Right hindlimb (tissue), 1 donor: ENCODE measurements at places on chromosomes 12 and 14.

DNA sequence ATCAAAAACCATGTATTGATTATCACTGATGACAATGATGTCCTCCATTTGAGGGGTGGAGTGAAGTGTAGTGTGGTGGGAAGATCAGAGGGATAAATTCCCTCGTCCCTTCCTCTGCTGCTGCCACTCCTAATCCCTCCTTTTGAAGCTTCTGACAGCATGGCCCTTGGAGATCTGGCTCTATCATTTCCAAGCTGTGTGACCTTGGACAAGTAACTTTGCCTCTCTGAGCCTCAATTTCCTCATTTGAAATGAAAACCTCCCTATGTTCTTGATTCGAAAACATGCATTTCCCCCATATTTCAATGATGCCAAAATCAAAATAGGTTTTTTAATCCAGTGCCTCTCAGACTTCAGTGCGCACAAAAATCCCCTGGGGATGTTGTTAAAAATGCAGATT lies 231.6 kb downstream of the RBM19 start:
- DNase-seq = no peak

DNA sequence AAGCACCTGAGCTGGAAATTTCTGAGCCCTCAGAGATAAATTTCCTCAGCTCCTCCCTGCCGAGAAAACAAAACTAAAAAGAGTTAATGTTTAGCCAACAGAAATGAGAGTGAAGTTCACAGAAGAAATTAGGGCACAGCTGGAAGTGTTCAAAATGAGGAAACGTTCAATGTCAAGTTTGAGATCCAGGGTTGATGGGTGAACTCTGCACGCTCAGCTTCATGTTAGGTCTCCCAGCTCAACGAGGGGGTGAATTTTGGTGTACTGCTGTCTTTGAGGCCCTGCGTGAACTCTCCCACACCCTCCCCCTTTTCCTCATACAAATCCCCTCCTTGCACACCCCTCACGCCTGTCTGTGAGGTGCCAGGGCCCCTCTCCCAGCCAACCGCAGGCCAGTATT lies 13.3 kb upstream of the OAS3 start:
- no peak for DNase-seq

GRCh38 chr14:58944343-58944967 lies 244.0 kb upstream of the DAAM1 start:
- peak; percentile 44 for DNase-seq

GRCh38 chr12:54475537-54475936 lies 2.1 kb upstream of the GTSF1 start:
- no peak for DNase-seq

- DNase-seq = no peak
These were observed 211.8 kb downstream of the PCNX1 start for GRCh38 chr14:71119075-71119474.

DNA sequence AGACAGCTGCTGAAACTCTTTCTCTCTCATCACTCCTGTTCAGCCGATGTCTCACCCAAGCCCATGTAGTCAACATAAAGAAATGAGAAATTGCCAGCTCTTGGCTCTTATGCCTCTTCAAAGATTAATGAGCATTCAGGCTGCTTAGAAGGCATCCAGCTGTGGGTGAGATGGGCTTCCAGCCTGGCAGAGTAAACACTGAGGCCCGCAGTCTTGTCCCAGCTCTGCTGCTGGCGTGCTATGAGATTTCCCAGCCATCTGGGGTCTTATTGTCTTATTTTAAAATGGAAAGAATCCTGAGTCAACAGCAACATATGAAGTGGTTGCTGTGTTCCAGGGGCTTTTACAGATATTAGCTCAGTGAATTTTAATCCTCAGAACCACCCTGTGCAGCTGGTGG lies 12.6 kb downstream of the RXYLT1 start:
- peak; percentile 30 for DNase-seq

DNA sequence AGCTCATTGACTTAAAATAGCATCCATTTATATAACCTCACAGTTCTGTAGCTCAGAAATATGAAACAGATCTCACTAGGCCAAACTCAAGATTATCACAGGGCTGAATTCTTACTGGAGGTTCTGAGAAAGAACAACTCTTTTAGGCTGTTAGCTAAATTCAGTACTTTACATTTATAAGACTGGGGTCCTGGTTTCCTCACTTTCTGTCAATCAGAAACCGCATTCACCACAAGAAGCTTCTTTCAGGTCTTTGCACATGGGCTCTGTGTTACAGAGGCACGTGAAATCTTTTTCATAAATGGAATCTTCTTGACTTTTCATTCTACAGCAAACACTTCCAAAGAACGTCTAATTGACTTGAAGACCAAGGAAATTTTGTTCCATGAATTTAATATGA lies 876.3 kb upstream of the FOXG1 start:
- no peak for DNase-seq

DNA sequence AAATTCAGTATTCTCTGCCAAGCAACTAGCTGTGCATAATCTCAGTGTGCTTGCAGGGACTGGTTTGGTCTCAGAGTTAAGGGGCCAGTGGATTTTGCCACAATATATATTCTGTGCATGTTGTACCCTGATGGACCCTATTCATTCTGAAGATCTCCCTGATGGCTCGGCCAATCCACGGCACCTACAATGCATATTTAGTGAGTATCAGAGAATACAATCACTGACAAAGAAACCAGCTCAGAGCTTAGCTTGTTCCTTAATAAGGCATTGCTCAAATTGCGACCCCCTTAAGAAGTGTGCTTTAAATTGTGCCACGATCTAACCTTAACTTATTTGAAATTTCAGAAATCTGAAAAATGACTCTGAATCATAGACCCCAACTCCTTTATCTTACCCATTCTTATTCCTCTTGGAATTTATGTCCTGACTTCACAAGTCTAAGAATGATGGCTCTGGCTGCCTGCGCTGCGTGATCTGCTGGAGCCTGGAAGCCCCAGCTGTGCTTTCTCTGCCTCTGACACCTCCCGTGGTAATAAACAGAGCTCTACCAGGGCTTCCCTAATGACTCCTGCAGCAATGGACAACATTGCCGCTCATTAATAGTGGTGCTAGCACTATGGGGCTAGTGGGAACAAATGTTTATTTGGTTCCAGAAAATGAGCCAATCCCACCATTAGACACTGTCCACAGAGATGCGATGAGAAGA lies 9.0 kb upstream of the DCAF4 start:
- DNase-seq = no peak

DNA sequence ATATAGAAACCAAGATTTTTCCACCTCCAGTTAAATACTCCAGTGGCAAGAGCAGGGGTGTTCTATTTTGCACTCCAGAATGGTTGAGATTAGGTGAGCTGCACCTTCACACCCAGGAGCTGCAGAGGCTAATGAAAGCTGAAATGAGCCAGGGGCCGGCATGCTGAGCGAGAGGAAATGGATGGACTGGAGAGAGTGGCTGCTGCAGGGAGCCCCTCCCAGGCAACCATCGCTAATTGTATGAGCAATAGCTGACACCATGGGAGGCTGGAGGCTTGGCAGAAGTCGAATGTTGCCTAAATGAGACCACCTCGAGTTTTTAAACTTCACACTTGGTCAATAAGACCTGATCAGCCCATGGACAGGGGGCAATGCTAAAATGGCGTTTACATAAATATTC lies 301.8 kb upstream of the TMPO start:
- DNase-seq = no peak

DNA sequence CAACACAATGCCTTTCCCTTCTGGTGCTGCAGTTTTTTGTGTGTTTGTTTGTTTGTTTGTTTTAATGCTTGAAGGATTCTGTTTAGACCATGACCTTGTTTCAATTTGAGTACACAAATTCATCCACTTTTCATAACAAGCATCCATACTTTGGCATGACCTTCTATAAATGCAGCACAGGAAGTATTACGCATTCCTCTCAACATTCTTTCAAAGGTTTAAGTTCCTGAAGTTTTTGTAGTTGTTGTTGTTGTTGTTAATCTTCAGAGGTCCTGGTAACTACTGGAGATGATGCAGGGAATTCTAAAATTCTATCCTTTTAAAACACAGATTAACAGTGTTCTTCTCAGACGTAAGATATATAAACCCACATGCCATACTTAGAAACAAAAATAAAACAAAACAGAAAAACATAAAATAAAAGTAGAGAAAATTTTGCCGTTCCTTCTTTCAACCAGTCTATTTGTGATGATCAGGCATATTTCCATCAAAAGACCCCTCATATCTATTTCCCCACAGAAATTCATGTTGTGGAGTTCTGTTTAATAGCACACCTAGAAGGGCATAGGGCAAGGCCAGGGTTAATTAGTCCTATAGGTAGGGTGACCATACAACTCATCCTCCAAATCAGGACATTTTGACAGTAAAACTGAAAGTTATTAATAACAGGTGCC lies 529.9 kb downstream of the NOVA1 start:
- no peak for DNase-seq

DNA sequence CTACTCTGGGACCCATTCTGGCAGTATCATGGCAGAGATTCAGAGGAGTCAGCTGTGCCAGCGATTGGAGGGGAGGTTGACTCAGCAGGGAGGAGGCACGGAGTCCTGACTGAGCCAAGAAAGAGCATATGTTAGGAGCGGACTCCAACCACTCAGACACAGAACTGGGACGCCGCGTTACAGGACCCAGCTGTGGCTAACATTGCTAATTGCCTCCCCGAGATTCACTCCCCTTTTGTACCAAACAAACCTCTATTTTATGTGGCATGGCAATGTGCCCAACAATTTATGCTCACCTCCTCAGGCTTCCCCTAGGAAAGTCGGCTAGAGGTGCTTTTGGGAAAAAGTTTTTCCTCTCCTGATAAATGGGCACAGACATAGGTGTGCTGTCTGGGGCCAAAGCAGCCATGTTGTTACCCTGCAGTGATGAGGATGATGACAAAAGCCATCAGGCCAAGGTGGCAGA lies 15.2 kb upstream of the CLIP1 start:
- peak; percentile 65 for DNase-seq

DNA sequence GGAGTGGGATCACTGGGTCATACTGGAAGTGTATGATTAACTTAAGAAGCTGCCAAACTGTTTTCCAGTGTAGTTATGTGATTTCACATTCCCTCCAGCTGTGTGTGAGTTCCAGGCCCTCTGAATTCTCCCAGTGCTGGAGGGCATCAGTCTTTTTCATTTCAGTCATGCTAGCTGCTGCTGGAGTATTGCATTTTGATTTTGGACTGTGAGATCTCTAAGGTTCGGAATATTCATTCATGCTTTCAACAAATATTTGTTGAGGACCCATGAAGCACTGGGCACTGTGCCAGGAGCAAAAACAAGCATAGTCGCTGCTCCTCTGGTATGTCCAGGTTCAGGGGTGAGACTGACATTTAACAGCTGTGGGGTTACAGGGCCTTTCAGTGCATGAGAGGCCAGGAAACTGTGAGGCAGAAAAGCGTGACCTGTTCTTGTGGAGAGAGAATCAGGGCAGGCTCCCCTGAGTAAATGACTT lies 133.2 kb downstream of the SCARB1 start:
- DNase-seq = no peak

DNA sequence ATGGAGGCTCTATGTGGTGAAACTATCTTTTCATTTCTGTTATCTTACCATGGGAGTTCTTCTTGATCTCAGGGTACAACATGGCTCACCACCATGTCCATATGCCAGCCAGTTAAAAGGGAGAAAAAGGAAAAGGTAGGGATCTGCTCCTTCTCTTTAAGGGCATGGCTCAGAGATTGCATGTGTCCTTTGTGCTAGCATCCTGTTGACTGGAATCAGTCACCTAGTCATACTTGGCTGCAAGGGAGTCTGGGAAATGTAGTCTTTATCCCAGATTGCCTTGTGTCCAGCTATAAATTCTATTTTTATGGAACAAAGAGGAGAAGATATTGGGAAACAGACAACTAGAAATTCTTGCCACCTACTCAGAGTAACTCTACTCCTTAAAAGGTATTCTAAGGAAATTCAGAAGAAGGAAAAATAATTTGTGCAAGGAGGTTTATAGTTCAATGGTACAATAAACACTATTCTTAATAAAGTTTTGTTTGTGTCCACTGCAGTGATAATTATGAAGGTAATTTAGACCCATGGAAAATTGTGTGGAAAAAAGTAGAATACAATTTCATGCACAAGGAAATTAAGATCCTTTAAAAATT lies 86.4 kb upstream of the RPH3A start:
- DNase-seq = no peak

DNA sequence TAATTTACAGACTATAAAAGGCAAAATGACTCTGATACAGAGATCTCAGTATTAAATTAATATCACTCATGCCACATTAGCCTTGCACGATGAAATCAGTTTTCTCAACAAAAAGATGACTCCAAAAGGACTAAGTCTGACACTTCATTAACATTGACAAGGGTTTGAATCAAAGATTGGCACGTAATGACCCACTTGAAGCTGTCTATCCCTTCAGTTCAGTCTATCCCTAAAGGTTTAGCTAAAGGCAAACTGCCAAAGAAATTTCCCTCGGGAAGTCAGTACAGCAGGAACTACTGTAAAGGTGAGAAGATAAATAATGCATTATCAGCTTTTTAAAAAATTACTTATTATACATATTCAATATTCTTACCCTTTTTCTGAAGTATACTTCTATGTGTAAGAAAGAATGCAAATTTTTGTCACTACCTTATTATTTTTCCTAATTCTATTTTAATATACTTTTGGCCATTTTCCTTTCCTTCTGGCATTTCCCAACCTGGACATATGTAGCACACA lies 127.1 kb downstream of the NELL2 start:
- DNase-seq = no peak

GRCh38 chr12:128914908-128915563 lies 61.8 kb downstream of the GLT1D1 start:
- DNase-seq = no peak

DNA sequence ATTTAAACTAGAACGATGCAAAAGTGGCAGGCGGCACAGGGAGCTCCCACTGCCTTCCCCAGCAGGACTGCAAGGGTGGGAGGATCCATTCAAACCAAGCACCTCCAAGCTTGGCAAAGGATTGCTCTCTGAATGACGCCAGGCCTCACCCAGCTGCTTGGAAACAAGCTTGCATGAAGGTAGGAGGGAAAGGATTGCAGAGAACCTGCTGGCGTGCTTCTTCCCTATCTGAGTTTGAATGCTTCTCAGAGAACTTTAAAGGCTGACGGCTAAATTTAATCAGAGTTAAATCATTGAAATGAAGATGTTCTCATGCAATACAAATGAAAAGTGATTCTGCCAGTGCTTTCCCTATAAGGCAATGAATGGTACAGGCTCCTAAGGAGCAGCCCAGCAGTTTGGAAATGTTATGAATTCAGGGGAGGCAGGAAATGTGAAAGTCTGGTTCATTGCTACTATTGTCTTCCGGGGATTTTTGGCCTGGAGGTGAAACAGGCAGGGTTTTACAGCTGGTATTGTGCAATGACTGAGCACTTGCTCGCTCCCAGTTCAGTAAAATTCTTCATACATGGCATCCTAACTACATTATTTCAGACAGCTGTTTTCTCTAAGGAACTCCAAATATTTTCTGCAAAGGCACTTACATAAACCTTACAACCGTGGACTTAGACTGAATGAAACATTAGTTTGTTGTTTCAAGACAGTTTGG lies 31.9 kb upstream of the DUSP6 start:
- DNase-seq = peak; percentile 57

- no peak for DNase-seq
These were observed 9.6 kb upstream of the FOXG1 start for GRCh38 chr14:28756884-28757570.
